Gastrocnemius medialis (tissue), 4 donors: ENCODE measurements at places on chromosomes 5 and 9. TPM values are rescaled to one million over a fixed set of nuclear protein-coding genes. Genes with fewer than 3 reads are reported as not detected.

ACSL6 gene
- total RNA-seq: 0.29 TPM

TAF1L gene
- not detected for total RNA-seq

DNA sequence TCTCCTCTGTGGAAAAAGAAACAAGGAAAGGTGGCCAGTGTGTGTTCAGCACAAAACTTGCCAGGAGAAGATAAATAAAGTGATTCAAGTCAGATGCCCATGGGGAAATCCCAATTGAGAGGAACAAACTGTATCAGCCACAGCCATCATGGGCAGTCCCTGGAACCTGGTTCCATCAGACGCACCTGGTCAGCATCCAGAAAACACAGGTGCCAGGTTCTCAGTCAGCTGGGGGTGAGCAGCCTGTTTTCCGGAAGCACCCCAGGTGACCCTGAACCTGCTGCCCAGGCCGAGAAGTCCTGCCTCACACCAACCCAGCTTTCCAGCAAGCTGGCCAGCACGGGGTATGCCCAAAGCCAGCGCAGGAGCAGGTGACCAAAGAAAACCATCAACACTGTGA is 30.5 kb downstream of the PTCH1 start:
- DNase-seq: no peak
- H3K36me3 ChIP-seq: no peaks in the 10 kb centered on the region
- H3K4me3 ChIP-seq: no peak overlapping the region
- peaks cover 14% of the 10 kb centered on the region for H3K4me1 ChIP-seq
- peak overlapping the region; percentile 57 for H3K27ac ChIP-seq
- H3K27me3 ChIP-seq: no peaks in the 10 kb centered on the region

DNA sequence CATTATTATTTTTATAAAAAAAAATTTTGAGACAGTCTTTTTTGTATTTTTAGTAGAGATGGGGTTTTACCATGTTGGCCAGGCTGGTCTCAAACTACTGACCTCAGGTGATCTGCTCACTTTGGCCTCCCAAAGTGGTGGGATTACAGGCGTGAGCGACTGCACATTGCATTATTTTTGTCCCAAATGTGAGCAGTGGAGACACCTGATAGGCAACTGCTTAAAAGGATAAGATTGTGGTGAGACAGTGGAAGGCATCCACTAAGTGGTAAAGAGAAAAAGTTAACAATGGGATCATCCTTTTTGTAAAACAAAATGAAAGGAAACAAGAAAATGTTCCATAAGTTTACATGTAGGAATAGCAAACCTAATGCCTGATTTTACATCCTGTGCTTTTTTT is 2.0 kb upstream of the CENPH start:
- peaks cover 11% of the 10 kb centered on the region for H3K4me1 ChIP-seq
- no peak overlapping the region for H3K4me3 ChIP-seq
- H3K27me3 ChIP-seq: no peaks in the 10 kb centered on the region
- no peak overlapping the region for H3K27ac ChIP-seq

- peak overlapping the region; percentile 41 for H3K27ac ChIP-seq
- no peaks in the 10 kb centered on the region for H3K27me3 ChIP-seq
- no peaks in the 10 kb centered on the region for H3K36me3 ChIP-seq
- no peak for DNase-seq
These were observed 52.7 kb downstream of the ITGA1 start for GRCh38 chr5:52840277-52841050.

SARDH gene
- 2.9 TPM for total RNA-seq

DNA sequence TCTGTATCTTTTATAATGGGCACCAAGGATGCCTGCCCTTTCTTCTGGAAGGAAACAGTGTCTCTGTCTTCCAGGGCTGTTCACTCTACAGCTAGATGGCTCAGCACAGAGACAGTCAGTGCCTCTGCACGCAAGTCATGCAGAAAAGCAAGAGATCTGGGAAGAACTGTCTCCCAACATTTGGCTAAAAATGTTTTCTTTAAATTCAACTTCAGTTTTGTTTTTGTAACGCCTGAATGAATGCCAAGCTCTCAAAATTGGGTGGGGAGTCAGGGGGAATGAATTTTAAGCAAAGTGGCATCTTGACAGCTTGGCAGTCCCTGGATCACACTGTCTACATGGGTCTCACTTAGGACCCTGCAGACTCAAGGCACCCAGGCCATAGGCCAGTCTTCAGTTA is 12.6 kb downstream of the OLFML2A start:
- no peak for DNase-seq
- peaks cover 20% of the 10 kb centered on the region for H3K4me1 ChIP-seq
- no peaks in the 10 kb centered on the region for H3K36me3 ChIP-seq
- no peak overlapping the region for H3K27ac ChIP-seq
- H3K27me3 ChIP-seq: no peaks in the 10 kb centered on the region
- no peak overlapping the region for H3K4me3 ChIP-seq

- H3K27me3 ChIP-seq: no peaks in the 10 kb centered on the region
- H3K4me3 ChIP-seq: no peak overlapping the region
- no peak overlapping the region for H3K27ac ChIP-seq
- DNase-seq: no peak
These were observed 75.9 kb downstream of the RAD23B start for GRCh38 chr9:107358986-107359385.

- H3K36me3 ChIP-seq: no peaks in the 10 kb centered on the region
- H3K4me3 ChIP-seq: no peak overlapping the region
- no peak overlapping the region for H3K27ac ChIP-seq
- no peaks in the 10 kb centered on the region for H3K4me1 ChIP-seq
These were observed 2.2 kb downstream of the HSD17B3 start for GRCh38 chr9:96299823-96300222.

DNA sequence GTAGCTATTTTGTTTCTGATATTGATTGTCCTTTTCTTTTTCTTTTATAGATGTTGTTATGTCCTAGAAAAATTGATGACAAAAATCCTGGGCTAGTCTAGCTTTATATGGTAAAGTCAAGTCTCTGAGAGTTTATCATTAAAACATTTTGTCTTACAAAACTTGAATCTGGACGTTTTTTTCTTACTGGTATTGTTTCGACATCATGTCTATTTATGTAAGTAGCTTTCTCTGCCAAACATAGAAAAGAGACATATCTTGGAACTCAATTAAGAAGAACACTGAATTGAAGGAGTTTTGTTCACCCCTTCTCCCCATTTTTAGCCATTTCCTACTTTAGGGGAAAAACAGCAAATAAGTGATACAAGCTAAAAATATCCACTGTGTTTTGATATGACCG is 151.5 kb downstream of the ISOC1 start:
- H3K27me3 ChIP-seq: no peaks in the 10 kb centered on the region
- DNase-seq: no peak
- no peak overlapping the region for H3K27ac ChIP-seq

DNA sequence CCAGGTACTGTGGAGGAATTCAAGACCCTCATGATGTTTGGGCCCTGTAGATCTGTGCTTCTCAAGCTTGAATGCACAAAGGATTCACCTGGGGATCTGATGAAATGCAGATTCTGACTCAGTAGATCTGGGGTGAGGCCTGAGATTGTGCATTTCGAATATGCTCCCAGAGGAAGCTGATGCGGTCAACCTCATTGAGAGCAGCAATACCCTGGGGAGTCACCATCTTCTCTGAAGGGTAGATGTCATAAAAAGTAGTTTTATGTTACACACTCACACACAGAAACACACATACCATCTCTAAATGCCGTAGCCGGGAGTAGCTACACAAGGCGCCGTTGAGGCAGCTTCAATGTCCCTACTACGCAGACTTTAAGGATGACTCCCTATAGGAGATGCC is 55.8 kb upstream of the CPEB4 start:
- no peaks in the 10 kb centered on the region for H3K36me3 ChIP-seq
- no peak overlapping the region for H3K27ac ChIP-seq
- H3K27me3 ChIP-seq: no peaks in the 10 kb centered on the region

GABRB2 gene
- total RNA-seq: 0.31 TPM

DNA sequence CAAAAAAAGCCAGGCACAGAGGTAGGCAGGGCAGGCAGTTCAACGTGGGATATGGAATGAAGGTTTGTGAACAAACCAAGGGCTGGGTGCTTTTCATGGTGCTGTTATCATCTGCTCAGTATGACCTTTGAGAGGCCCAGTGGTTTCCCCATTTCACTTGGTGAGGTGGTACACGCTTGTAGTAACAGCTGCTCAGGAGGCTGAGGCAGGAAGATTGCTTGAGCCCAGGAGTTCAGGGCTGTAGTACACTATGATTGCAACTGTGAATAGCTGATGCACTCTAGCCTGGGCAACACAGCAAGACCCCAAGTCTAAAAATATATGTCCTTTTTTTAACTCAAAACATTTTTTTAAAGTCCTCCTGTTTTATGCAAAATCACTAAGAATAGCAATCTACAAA is 174.8 kb downstream of the ENC1 start:
- no peaks in the 10 kb centered on the region for H3K27me3 ChIP-seq
- H3K4me1 ChIP-seq: peaks cover 11% of the 10 kb centered on the region

GRCh38 chr9:14813336-14814248 is 91.1 kb upstream of the CER1 start:
- no peaks in the 10 kb centered on the region for H3K36me3 ChIP-seq
- H3K4me3 ChIP-seq: no peak overlapping the region
- no peak for DNase-seq
- no peaks in the 10 kb centered on the region for H3K27me3 ChIP-seq
- H3K27ac ChIP-seq: no peak overlapping the region

SCGB3A2 gene
- not detected for total RNA-seq

CDKN2A gene
- not detected for total RNA-seq
